Hematopoietic multipotent progenitor cell (in vitro differentiated cells): ENCODE measurements at places on chromosomes 2 and 18.

DNA sequence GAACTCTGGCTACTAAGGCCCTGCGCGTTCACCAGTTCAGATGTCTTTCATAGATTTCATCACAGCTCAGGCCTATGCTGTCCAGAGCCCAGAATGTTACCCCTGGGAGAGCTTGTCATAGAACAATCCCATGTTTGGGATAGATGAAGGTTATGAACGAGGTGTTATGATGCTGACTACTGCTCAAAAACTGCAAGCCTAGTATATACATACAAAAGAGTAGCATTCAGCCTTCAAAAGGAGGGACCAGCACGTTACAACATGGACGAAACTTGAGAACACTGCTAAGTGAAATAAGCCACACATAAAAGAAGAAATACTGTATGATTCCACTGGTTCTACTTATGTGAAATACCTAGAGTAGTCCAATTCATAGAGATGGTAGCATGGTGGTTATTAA is 401.9 kb downstream of the NBAS start:
- DNase-seq = no peak

DNA sequence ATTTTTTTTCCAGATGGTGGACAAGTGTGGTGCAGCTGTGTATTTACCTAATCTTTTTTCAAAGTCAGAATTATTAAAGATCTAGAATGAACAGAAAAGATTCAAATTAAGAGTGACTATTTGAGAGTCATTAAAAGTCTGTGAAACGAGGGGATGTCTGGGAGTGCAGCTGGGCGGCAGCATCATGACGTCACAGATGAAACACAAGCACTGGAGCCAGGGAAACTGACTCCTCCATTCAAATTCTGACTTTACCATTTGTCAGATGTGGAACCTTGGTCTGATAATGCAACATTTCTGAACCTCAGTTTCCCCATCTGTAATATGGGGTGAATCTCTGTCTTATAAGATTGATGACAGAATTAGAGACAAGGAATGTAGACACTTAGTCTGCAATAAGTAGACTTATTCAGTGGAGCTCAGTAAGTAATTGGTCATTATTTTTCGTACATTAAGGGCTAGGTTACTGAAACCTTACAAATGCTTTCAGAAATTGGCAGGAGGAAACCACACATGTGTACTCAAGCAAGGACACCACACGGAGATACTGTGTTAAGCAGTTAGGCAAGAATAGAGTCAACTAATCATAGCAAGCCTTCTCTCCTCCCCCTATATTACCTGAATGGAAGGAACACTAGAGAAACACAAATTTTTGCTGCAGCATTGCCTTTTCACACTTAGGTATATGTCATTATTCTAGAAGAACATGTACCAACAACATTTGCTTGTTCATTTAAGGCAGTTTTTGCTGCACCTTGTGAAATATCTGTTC is 27.8 kb upstream of the CXXC1 start:
- DNase-seq = no peak

DNA sequence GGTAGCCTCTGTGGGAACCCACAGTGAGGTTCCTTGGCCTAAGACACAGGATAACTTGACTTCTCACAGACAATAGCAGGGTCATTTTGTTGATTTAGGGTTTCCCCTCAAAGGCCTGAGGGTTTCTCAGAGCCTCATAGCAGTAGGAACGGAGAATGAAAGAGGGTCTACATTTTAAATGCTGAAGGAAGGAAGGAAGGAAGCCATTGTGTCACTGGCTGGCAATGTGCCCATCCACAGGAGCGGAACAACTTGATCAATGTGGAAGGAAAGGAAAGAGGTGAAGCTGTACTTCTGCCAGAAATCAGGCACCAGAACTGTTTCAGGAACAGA is 5.1 kb downstream of the IL1B start:
- peak; percentile 68 for DNase-seq

GRCh38 chr2:29270701-29271121 is 155.5 kb downstream of the CLIP4 start:
- no peak for DNase-seq

DNA sequence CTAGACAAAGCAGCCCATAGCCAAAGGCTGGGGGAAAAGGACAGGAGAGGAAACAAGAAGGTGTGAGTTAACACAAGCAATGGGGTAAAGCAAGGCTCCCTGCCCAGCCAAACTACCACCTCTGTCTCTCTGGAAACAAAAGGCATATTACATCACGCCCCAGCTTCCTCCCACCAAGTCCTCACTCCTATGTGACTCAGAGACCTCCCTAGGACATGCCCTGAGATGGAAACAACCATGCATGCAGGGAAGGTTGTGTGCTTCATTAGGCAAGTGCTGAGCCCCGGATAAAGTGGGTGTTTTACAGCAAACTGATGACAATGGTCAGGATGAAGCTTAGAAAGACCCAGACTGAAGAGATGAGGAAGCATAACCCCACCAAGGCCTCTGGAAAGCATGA is 9.0 kb upstream of the ATRAID start:
- DNase-seq = no peak

- no peak for DNase-seq
These were observed 123.5 kb upstream of the BOD1L2 start for GRCh38 chr18:57023275-57023882.

DNA sequence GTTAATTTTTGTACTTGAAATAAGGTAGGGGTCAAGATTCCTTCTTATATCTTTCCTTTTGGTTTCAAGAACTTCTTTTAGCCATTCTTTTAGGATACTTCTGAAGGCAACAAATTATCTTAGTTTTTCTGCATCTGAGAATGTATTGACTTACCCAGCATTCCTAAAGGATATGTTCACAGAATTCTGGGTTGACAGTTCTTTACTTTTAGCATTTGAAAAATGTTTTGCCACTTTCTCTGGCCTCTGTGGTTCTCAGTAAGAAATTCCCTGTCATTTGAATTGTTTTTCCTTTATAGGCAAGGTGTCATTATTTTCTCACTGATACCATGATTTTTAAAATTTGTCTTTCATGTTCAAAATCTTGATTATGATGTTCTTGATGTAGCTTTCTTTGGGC is 162.4 kb downstream of the GALNT1 start:
- no peak for DNase-seq

DNA sequence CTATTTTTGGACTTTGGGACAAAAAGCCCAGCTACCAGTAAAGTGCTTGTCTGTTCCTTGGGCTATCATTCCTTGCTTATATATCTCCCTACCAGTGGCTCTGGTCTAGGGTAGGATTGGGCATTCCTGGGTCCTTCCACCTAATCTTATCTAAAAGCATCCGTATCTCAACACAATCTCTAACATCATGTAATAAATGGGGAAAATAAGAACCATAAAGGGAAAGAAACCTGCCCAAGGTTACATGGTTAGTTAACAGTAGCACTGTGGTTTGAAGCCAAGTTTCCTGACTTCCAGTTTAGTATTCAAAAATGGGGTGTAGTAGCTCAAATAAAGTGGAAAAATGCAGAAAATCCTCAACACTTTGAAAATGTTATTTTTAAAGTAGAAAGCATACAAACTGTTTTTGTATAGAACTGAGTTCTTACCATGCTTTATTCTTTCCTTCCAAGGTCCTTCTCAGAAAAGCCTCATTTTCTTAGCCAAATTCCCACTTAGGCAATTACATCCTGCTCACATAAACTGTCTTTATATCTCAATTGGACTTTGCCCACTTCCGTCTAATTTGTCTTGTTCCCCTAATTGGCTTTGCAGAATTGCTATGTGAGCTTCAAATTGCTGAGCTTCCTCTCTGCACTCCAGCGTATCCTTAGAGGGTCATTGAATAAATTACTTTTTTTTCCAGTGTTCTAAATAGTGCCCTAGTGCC is 273.1 kb upstream of the UBE2E3 start:
- no peak for DNase-seq

GRCh38 chr2:9474361-9475057 is at the start of gene IAH1:
IAH1 (plus strand) TSS chr2:9474551; CDS start chr2:9474567, 16 bp downstream.
- DNase-seq = peak; percentile 59

DNA sequence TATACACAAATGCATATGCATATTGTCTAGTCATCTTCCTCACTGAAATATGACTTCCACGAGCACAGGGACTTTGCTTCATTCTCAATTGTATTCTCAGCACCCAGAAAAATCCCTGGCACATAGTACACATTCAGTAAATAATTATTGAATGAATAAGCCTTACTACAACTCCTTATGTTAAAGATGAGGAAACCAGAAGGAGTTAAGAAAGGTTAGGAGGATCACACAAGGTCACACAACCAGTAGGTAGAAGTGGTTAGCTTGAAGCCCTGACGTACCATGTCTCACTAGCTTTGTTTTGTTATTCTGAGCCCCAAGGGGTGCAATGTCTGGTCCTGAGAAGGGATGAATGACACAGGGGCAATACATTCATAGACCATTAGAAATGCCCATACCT is 220.9 kb upstream of the PID1 start:
- no peak for DNase-seq

GRCh38 chr2:84640411-84640810 is 124.1 kb downstream of the DNAH6 start:
- no peak for DNase-seq

DNA sequence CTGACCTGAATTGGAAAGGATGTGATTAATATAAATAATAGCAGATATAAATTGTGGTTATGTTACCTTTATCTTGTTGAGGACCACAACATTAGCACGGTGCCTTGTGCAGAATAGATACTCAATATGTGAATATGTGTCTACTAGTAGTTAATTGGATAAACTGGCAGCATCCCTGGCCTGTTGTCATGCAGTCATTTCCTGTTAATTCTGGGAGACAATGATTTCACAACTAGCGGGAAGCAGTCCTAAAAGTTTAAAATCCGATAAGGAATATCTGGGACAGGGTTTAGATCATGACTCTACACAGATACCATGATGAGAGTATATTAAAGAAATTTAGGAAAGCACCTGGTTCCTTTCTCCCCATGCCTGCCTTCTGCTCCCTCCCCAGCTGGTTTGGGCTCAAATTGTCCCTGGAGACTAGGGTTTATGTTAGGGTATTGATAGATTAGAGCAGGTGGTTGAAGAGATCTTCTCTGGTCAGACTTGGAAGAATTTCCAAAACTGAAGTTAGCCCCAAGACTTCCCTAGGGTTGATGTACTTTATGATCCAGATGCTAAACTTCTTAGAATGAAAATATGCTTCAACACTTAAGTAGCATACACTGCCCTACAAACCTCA is 32.8 kb downstream of the CYBRD1 start:
- DNase-seq = no peak

- DNase-seq = no peak
These were observed 8.6 kb upstream of the GPR55 start for GRCh38 chr2:230933521-230934180.

GRCh38 chr2:223952280-223952968 is 4.8 kb upstream of the MRPL44 start:
- no peak for DNase-seq

DNA sequence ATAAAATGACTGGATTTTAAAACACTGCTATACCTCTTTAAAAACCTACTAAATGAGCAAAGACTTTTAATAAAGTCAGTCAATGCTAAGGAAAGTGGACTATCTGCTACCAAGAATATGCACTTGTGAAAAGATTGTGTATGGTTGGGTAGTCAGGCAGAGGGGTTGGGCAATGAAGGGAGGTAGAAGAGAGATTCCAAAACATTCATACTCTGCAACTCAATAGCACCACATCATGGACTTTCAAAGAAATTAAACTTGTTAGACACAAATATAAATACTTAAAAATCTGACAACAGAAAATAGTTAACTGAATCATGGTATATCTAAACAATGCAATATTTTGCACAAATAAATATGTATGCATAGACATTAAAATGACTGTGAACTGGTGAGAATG is 139.9 kb upstream of the MAPRE2 start:
- DNase-seq = no peak

GRCh38 chr2:127796389-127796788 is 14.6 kb downstream of the WDR33 start:
- DNase-seq = no peak

GRCh38 chr2:230865307-230865765 is 594 bp downstream of the ITM2C start:
- DNase-seq = no peak

DNA sequence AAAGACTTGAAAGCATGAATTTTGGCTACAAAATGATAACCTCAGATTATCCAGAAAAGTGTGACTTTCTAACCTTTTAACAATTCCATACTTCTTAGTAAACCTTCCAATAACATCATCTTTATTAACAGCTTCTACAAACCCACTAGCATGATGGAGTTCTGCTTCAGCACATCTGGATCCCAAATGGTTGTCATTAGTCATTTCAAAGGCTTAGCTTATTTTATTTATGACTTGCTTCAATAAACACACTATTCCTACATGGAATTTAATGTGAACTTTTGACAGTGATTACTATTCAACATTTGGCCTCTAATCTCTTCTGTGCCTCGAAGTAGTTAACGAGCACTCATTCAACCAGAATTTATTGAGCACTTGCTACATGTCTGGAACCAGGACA is 808.3 kb downstream of the TSN start:
- DNase-seq = no peak

GRCh38 chr18:29979881-29980280 is 1062.7 kb downstream of the DSC3 start:
- no peak for DNase-seq

DNA sequence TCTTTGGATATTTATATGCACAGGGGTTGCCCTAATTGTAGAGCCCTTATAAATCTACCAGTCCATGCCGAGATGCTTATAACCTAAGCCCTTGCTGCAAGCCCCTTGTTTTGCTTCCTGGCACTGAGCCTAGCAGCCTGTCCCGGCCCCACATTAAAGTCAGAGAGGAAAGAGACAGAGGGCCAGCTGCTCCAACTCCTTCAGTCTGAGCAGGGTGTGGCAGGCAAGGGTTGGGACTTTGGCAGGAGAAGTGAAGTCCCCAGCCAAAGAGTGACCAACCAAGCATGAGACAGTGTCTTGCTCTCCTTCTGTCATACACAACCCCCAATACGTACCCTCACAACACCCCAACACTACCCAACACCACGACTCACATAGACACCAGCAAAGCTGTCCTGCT is 54.7 kb upstream of the FZD7 start:
- DNase-seq = no peak

DNA sequence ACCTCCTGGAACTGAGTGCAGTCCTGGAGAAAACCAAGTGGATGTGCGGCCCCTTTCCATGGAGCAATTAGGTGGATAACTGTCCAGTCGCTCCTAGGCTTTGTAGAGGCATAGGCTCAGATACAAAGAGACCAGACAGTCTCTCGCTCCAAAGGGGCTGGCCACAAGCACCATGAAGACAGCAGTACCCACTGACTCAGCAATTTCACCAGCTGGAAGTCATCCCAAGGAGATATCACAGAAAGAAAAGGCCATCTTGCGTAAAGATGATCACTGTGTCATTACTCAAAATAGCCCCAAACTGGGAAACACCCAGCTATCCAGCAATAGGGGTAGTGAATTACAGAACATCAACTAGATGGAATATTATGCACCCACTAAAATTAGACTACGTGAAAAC is 161.2 kb downstream of the MSH2 start:
- DNase-seq = no peak

- no peak for DNase-seq
These were observed 73.6 kb upstream of the RTN4 start for GRCh38 chr2:55123851-55124269.

DNA sequence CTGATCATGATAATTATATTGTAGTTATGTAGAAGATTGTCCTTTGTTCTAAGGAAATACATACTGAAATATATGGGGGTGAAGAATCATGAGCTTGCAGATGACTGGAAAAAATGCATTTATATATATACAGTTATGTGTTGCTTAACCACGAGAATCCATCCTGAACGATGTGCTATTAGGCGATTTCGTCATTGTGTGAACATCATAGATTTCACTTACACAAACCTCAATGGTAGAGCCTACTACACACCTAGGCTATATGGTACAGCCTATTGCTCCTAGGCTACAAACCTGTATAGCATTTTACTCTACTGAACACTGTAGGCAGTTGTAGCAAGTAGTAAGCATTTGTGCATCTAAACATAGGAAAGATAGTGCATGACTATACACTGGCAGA is 2.6 kb upstream of the ACAA2 start:
- DNase-seq = no peak
